ENCODE measurements at places on chromosomes 7 and 10. TPM values are rescaled to one million over a fixed set of nuclear protein-coding genes. Genes with fewer than 3 reads are reported as not detected.

GRCh38 chr7:4667776-4668509 lies 14.2 kb upstream of the FOXK1 start:
- H3K36me3 ChIP-seq, result no peaks in the 10 kb centered on the region
- no peak overlapping the region for H3K4me3 ChIP-seq
- H3K27ac ChIP-seq, result no peak overlapping the region
- DNase-seq, result no peak

GRCh38 chr7:47236480-47237129 lies 345.3 kb downstream of the TNS3 start:
- peaks cover 22% of the 10 kb centered on the region for H3K4me1 ChIP-seq
- no peak overlapping the region for H3K27ac ChIP-seq
- no peaks in the 10 kb centered on the region for H3K36me3 ChIP-seq

DNA sequence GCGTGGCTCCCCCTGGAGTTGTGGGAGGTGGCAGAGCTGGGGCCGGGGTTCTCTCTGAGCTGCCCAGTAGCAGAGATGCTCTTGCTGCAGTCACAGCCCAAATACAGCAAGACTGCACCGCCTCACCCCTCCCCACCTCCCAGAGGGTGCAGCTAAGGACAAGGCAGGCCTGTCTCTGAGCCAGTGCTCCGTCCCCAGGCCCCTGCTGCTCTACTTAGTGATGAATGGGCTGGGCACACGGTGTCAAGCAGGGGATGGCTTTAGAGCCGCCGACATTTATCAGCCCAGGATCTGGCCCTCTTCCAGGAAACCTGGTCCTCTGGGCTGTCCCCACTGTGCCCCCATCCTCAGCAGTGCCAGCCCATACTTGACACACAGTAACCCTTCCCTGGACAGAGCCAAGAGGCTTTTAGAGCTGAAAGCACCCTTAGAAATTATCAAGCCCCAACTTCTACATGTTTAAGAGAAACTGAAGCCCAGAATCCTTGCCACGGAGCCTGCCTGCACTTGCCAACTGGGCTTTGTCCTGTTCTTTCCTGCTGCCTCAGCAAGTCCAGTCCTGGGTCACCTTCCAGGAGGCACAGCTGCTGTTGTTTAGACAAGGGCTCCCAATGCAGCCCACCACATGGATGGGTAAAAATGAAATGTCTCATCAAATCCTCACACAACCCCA lies 137.1 kb upstream of the UNC5B start:
- no peak for DNase-seq
- no peaks in the 10 kb centered on the region for H3K27me3 ChIP-seq
- no peaks in the 10 kb centered on the region for H3K4me1 ChIP-seq

DNA sequence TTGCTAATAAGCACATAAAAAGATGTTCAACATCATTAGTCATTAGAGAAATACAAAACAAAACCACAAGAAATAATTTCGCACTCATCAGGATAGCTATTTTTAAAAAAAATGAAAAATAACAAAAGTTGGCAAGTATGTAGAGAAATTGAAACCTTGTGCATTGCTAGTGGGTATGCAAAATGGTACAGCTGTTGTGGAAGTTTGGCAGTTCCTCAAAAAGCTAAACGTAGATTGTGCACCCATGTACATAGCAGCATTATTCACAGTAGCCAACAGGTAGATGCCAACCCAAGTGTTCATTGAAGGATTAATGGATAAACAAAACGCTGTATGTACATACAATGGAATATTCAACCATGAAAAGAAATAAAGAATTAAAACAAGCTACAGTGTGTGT lies 35.3 kb upstream of the STARD3NL start:
- no peaks in the 10 kb centered on the region for H3K27me3 ChIP-seq
- H3K4me3 ChIP-seq, result no peak overlapping the region
- H3K4me1 ChIP-seq, result no peaks in the 10 kb centered on the region
- no peak overlapping the region for H3K27ac ChIP-seq
- DNase-seq, result no peak

- H3K4me3 ChIP-seq, result no peak overlapping the region
- H3K4me1 ChIP-seq, result peaks cover 10% of the 10 kb centered on the region
- no peaks in the 10 kb centered on the region for H3K36me3 ChIP-seq
- H3K27me3 ChIP-seq, result no peaks in the 10 kb centered on the region
- no peak for DNase-seq
Observed at GRCh38 chr7:75649462-75649861, 89.3 kb downstream of the HIP1 start.

- H3K27ac ChIP-seq, result no peak overlapping the region
- DNase-seq, result peak; percentile 19
- no peak overlapping the region for H3K4me3 ChIP-seq
Observed at GRCh38 chr10:124601431-124602120, 140.0 kb downstream of the LHPP start.

DNA sequence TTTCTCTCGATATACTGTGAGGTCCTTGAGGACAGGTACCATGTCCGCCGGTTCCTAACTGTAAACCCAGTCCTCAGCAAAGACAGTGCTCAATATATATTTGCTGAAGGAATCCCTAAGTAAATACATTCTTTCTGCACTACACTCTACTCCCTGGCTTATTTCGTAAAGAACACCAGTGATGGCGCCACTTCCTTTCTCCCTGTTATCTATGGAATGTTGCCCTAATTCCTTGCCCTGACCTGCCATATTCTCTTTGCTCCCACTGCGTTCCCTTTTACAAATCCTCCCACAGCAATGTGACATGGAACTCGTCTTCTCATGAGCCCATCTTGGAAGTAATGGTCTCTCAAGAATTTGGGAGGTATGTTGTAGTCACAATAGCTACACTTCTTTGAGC lies 507.4 kb upstream of the COBL start:
- DNase-seq, result no peak
- H3K36me3 ChIP-seq, result no peaks in the 10 kb centered on the region
- H3K27ac ChIP-seq, result no peak overlapping the region
- H3K4me3 ChIP-seq, result no peak overlapping the region
- no peaks in the 10 kb centered on the region for H3K4me1 ChIP-seq

GRCh38 chr10:82609845-82610244 lies 734.9 kb downstream of the NRG3 start:
- no peak overlapping the region for H3K4me3 ChIP-seq
- H3K27me3 ChIP-seq, result no peaks in the 10 kb centered on the region
- H3K27ac ChIP-seq, result no peak overlapping the region
- no peak for DNase-seq

GRCh38 chr10:30687698-30688213 lies 58.2 kb upstream of the LYZL2 start:
- DNase-seq, result no peak
- H3K4me3 ChIP-seq, result no peak overlapping the region
- no peaks in the 10 kb centered on the region for H3K27me3 ChIP-seq
- H3K36me3 ChIP-seq, result no peaks in the 10 kb centered on the region

HOXA9 gene
- total RNA-seq, result 0.66 TPM

MYO1G gene
- 2.2 TPM for total RNA-seq

ELAPOR2 gene
- 6.1 TPM for total RNA-seq

ADRB1 gene
- total RNA-seq, result 1.1 TPM

Measured in ovary (tissue), 10 donors.